ENCODE measurements at places on chromosomes 3 and 15.

DNA sequence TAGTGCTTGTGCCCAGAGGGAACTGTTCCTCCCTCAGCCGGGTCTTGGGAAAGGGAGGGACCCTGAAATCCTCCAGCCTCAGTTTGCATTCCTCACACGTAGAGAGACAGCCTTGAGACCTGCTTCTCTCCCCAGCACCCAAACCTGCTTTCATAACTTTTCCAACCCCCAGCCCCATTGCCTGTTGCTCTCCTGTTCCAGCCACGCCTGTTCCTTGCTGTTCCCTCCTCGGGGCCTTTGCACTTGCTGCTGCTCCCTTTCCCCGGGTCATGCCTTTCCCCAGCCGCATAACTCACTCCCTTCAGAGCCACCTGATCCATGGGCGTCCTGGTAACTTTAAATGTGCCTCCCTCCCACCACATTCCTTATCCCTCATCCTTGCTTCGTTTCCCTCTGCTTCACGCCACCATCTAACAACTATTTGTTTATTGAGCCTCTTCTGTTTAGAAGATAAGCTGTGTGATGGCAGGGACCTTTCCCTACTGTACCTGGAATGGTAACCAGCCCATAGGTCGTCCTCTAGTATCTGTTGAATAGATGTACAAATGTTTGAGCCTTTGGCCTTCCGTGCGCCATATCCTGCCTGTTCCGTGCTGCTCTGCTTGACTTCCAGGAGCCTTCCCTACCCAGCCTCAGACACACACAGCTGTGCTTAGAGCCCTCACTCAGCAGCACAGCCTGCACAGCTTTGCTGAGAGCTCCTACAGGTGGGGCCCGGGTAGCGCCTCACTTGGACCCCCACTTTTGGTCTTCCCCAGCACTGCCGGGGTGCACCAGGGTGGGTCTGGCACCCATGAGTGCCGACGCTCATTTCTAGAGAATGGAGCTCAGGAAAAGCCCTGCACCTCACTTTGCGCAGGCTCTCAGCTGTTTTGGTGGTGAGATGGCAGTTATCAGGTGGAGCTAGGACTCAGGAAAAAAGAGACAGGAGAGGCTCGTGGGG, 60.2 kb downstream of the SCN5A start:
- no peak overlapping the region for H3K27ac ChIP-seq
- DNase-seq = no peak
- H3K4me1 ChIP-seq = no peaks in the 10 kb centered on the region
- H3K27me3 ChIP-seq = no peaks in the 10 kb centered on the region

DNA sequence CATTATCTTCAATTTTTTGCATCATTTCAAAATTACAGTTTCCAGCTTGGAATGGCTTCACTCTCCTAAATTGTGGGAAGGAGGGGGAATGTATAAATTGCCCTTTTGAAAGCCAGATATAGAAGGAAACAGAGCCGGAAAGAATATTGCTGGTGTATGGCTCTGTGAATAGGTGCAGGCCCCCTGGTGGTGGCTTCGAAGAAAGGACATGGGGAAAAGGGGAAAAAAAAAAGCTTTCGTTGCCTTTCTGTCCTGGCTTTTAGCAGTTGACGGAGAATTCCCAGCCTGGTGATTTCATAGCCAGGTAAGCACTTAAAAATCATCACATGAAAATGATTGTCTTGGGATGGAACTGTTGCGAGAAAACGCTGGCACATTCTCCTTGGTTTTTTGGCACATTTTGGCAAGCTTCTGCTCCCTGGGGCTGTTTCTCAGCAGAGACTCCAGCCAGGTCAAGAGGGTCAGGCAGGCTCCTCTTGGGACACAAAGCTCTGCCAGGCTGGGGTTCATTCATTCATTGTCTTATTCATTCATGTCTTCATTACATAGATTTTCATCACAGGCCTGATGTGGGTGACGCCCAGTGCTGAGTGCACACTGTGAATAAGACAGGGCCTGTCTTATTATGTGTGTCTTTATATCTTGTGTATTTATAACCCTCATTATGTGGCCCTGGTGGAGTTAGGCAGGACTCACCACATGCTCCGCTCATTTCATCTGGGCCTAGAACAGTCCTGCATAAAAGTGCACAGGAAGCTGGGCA, 300.0 kb upstream of the TPM1 start:
- no peaks in the 10 kb centered on the region for H3K36me3 ChIP-seq
- H3K27ac ChIP-seq = no peak overlapping the region
- peak; percentile 63 for DNase-seq
- H3K4me3 ChIP-seq = no peak overlapping the region

GRCh38 chr3:106339551-106339950, 470.7 kb upstream of the CBLB start:
- H3K27ac ChIP-seq = no peak overlapping the region
- no peaks in the 10 kb centered on the region for H3K27me3 ChIP-seq
- no peak for DNase-seq

DNA sequence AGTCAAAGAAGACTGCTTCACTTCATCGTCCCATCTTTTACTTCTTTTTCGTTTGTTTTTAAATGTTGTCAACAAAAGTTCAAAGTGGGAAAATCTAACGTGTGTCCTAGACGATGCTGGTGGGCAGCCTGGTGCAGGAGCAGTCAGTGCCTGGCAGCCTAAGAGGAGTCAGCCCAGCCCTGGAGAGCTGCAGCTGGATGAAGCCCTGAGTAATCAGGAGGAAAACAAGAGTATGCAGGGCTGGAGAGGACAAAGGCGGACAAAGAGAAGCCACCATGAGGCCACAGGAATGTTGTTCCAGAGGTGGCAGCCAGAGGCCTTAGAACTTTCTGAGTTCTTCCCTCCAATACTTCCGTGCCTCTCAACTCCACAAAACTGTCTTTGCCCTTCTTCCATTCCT, 5.7 kb downstream of the ADAMTS17 start:
- H3K27ac ChIP-seq = no peak overlapping the region
- H3K4me1 ChIP-seq = no peaks in the 10 kb centered on the region
- no peaks in the 10 kb centered on the region for H3K36me3 ChIP-seq
- H3K4me3 ChIP-seq = no peak overlapping the region
- no peak for DNase-seq

DNA sequence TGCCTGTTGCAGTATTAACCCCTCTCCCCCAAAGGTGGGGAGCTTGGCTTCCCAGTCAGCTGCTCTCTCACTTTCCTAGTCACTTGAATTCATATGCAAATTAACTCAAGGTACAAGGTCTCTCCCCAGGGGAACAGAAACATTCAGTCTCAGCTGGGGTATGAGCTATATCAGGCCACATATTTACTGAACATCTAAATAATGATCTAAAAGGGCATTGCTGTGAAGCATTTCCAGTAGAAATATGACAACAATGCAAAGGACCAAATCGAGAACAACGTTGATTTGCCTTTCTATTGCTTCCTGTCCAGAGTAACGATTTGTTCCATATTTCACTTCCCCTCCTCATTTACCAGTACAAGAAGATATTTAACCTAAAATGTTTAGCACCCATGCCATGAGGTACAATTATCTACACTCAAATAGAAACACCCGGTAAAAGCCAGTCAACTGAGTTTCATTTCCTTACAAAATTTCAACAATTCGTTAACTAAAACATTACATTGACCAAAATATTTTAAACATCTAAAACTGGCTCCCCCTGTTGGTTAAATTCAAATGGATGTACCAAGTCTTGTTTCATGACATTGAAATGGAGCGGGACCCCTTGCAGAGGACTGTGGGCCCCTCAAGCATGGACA, 36.5 kb upstream of the KLHL6 start:
- no peaks in the 10 kb centered on the region for H3K36me3 ChIP-seq
- H3K27me3 ChIP-seq = no peaks in the 10 kb centered on the region
- peaks cover 21% of the 10 kb centered on the region for H3K4me1 ChIP-seq
- peak; percentile 87 for DNase-seq
- H3K27ac ChIP-seq = peak overlapping the region; percentile 35

DNA sequence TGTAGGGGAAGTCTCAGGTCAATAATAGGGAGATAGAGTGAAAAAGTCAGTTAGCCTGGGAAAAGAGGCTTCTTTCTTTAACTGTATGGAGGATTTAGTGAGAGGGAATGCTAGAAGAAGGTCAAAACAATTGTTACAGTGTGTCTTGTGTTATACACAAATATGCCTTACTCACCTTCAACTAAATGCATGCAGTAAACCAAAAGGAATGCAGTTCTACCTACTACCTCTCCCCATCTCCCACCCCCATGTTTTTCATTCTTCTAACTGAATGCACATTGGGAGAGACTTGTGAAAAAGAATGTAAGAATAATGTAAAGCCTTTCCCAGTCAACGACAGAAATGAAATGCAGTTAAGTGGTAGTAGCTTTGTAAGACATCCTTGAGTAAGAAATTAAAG, 33.8 kb downstream of the CCDC66 start:
- no peaks in the 10 kb centered on the region for H3K4me1 ChIP-seq
- no peak for DNase-seq
- H3K27ac ChIP-seq = no peak overlapping the region
- no peak overlapping the region for H3K4me3 ChIP-seq
- H3K36me3 ChIP-seq = peaks cover 24% of the 10 kb centered on the region
- H3K27me3 ChIP-seq = no peaks in the 10 kb centered on the region

DNA sequence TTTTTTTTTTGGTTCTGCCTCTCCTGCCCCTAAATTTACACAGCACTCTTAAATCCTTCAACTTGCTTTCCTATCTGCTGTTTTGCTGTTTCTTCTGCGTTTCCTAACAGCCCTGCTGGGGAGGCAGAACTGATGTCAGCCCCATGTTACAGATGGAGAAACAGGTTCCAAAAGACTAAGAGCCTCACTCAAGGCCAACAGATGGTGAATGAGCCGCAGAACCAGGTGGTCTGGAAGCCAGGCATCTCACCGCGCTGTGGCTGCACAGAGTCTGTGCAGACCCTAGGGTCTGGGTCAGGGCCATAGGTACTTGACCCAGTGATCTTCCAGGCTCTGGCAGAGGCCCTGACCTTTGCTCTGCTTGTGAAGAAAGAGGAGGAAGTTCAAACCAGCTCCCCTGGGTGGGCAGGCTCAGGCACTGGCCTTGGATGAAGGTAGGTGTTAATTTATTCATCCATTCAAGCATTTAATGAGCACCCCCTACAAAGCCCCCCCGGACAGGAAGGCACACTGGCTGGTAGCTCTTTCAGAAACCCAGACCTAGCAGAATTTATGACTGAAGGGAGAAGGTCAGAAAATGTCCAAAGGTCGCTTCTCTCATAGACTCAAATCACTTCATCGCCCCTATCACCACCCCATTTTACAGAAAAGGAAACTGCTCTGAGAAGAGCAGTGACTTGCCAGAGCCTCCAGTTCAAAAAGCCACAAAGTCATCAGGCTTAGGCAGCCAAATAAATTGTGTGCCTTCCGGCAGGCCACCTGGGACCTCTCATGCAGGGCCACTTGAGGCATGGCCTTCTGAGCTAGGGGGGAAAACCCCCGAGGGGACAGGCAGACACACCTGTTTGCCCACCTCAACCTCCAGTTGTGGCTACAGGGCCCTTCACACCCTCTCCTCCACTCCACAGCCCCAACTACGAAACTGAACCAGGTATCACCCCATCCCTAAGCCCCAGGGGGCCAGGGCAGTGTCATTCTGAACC, 2.7 kb downstream of the CHDH start:
- no peak overlapping the region for H3K27ac ChIP-seq
- DNase-seq = no peak
- no peak overlapping the region for H3K4me3 ChIP-seq
- no peaks in the 10 kb centered on the region for H3K36me3 ChIP-seq

GRCh38 chr3:125389282-125389681, 14.2 kb upstream of the ZNF148 start:
- no peak overlapping the region for H3K27ac ChIP-seq
- DNase-seq = no peak
- no peaks in the 10 kb centered on the region for H3K4me1 ChIP-seq
- no peaks in the 10 kb centered on the region for H3K36me3 ChIP-seq

GRCh38 chr15:92011611-92012367, 158.3 kb downstream of the SLCO3A1 start:
- H3K27ac ChIP-seq = peak overlapping the region; percentile 12
- peak; percentile 81 for DNase-seq
- no peaks in the 10 kb centered on the region for H3K27me3 ChIP-seq
- H3K4me1 ChIP-seq = peaks cover 58% of the 10 kb centered on the region

GRCh38 chr15:27028858-27029477, 58.0 kb downstream of the GABRG3 start:
- no peaks in the 10 kb centered on the region for H3K27me3 ChIP-seq
- no peak overlapping the region for H3K4me3 ChIP-seq
- DNase-seq = no peak

DNA sequence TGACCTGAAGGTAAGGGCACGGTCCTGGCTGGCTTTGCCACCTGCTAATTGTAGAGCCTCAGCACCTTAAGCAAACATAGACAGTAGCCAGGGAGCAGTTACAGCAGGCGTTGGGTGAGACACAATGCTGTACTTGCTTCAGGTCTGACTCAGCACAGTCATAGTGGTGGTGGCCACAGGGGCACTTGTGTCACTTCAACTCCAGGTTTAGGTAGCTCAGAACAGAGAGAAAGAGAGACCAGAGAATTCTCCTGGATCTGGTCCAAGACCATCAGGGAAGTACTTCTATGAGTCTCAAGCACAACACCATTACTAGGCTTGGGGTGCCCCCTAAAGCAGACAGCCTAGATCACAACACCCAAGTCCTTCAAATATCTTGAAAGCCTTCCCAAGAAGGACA, 204.4 kb downstream of the OTOL1 start:
- no peak for DNase-seq
- no peak overlapping the region for H3K27ac ChIP-seq
- H3K4me3 ChIP-seq = no peak overlapping the region
- H3K36me3 ChIP-seq = no peaks in the 10 kb centered on the region

GRCh38 chr3:40099871-40100270, 209.6 kb upstream of the EIF1B start:
- peaks cover 37% of the 10 kb centered on the region for H3K4me1 ChIP-seq
- no peak overlapping the region for H3K27ac ChIP-seq
- H3K4me3 ChIP-seq = no peak overlapping the region
- DNase-seq = no peak
- H3K27me3 ChIP-seq = no peaks in the 10 kb centered on the region
- no peaks in the 10 kb centered on the region for H3K36me3 ChIP-seq

- no peak for DNase-seq
- no peaks in the 10 kb centered on the region for H3K36me3 ChIP-seq
- H3K27me3 ChIP-seq = no peaks in the 10 kb centered on the region
- H3K4me3 ChIP-seq = no peak overlapping the region
- H3K27ac ChIP-seq = no peak overlapping the region
- H3K4me1 ChIP-seq = peaks cover 27% of the 10 kb centered on the region
These were observed 6.7 kb downstream of the CCDC9B start for GRCh38 chr15:40333922-40334492.

GRCh38 chr3:24168977-24169376, 223.9 kb downstream of the NR1D2 start:
- H3K36me3 ChIP-seq = no peaks in the 10 kb centered on the region
- H3K27ac ChIP-seq = no peak overlapping the region
- H3K4me1 ChIP-seq = peaks cover 11% of the 10 kb centered on the region
- H3K27me3 ChIP-seq = no peaks in the 10 kb centered on the region
- H3K4me3 ChIP-seq = no peak overlapping the region
- DNase-seq = no peak

DNA sequence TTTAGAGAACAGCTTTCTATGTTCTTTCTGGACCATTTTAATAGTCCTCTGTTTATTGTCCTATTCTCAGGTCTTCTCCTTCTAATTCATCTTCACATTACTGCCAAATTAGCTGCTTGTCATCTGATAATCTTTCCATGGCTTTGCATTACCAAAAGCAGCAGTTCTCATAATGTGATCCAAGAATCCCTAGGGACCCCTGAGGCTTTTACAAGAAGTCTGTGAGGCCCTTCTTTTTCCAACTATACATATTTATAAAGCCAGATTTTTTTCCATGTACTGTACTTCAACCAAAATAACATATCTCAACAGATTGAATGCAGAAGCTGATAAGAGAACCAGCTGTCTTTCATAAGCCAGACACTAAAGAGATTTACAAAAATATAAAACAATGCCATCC, 162.5 kb upstream of the BFSP2 start:
- H3K4me3 ChIP-seq = no peak overlapping the region
- peak; percentile 33 for DNase-seq
- H3K4me1 ChIP-seq = peaks cover 11% of the 10 kb centered on the region
- H3K27me3 ChIP-seq = no peaks in the 10 kb centered on the region

Data from Karpas-422 (cell line).